ENCODE measurements at places on chromosomes 5 and 9.

GRCh38 chr5:154900066-154900465 lies 37.9 kb downstream of the GEMIN5 start:
- DNase-seq, result no peak

- no peak for DNase-seq
These were observed 3.7 kb upstream of the IFNB1 start for GRCh38 chr9:21081451-21081850.

- no peak for DNase-seq
These were observed 141.6 kb downstream of the BOD1 start for GRCh38 chr5:173474881-173475287.

- no peak for DNase-seq
These were observed 486.2 kb downstream of the DMAC1 start for GRCh38 chr9:7313389-7313788.

DNA sequence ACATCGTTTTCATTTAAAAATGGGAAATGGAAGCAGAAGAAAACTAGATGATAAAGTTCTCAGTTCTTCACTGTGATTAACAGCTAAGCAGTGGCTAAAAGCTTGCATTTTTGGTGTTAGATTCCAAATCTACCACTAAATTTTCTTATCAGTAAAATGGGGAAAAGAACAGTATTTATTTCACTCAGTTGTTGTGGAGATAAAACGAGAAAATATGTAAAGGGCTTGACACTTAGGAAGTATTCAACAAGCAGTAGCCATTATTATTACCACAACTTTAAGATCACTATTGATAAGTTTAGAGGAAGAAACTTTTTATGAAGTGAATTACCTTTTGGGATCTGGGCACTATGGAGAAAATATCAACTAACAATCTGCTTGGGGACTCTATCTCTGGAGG lies 4.5 kb downstream of the STOM start:
- DNase-seq, result no peak

- no peak for DNase-seq
These were observed 33.0 kb upstream of the SLC1A3 start for GRCh38 chr5:36573438-36573837.

DNA sequence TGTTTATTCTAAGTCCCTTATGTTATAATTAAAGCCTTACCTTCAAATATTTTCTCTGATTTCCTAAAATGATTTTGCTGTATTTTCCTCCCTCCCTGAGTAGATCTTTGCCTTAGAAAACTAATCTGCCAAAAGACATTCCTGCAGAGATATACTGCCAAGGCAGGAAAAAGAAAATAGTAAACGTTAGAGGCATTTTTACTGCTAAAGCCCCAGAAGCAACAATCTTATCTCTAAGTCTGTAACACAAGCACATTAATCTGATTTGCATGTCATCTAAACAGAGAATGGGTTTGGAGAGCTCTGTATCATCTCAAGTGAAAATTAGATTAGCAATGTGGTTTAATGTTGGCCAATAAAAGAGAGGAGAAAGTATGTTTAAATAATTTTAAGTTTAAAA lies 847.7 kb downstream of the MAT2B start:
- DNase-seq, result no peak

DNA sequence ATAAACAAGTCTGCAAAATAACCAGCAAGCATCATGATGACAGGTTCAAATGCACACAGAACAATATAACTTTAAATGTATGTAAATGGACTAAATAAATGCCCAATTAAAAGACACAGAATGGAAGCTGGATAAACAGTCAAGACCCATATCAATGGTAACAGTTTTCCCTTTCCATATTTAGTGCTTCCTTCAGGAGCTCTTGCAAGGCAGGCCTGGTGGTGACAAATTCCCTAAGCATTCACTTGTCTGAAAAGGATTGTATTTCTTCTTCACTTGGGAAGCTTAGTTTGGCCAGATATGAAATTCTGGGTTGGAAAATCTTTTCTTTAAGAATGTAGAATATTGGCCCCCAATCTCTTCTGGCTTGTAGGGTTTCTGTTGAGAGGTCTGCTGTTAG lies 120.2 kb upstream of the RASA1 start:
- DNase-seq, result no peak

GRCh38 chr5:38979535-38979934 lies 94.7 kb downstream of the RICTOR start:
- no peak for DNase-seq

DNA sequence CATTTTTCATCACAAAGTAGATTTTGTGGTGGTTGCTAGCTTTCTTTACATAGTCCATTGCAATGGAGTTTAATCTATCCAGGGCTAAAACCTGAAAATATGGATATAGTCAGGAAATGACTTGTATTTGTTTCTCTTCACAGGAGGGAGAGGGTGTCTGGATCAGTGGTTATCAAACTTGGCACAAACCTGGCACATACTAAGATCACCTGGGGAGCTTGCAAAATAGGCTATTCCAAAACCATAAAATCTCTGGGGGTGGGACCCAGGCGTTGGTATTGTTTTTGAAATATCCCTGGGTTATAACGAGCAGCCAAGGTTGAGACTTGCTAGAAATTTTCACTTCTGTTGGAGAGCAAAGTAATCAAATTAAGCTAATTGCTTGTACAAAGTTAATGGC lies 179.9 kb downstream of the PCSK1 start:
- no peak for DNase-seq

GRCh38 chr9:6896562-6896961 lies 138.8 kb downstream of the KDM4C start:
- no peak for DNase-seq

DNA sequence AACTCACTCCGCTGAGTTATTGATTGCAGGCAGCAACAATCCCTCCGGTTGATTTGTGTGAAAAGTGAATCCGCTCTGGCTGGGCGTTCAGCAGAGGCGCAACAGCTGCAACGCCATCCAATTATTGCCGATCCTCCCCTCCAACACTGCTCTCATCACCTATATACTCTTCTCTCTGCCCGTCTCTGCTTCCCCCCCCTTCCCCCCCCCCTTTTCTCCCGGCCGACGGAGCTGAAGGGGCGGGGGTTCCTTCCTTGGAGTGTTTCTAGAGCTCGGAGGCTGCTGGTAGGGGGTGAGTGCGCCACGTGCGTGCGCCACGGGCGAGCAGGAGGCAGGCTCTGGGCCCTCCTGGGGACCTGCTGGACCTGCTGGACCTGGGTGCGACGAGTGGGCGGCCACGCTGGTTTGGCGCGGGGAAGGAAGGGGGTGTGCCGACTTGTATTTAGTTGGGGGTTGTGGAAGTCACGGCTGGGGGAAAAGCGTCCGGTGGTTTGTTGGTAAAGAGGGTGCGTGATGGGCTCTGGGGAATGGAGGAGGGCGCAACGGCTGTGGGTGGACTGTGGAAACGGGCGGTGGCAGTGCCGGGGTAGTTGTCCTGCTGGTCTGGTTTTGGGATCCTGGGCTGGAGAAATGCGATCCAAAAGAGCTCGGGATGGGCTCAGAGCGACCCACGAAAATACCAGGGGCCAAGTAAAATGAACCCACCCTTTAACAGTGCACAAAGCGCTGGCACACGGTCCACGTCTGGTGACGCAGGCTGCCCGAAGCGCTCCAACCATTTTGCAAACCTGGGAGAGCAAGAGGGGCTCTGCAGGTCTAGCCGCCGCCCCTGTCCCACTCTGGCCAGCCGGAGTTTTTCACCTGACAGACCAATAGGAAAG lies 6.4 kb upstream of the MEF2C start:
- DNase-seq, result peak; percentile 59

DNA sequence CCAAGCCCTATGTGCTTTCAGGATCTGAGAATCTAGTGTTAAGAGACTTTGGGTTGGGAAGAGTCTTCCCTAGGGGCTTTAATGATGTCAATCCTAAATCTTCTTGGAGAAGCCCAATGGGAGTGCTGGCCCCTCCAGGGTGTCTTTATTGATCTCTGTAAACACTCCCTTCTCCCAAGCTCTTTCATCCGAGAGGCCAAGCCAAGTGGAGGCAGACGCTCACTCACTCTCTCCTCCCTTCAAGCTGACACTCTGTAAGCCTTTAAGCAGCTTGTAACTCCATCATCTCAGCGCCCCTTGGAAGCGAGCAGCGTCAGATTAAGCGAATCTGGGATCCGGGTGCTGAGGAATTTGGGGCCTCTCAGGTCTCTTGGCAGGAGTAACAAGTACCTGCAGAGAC lies 37.7 kb downstream of the SPARC start:
- DNase-seq, result no peak

DNA sequence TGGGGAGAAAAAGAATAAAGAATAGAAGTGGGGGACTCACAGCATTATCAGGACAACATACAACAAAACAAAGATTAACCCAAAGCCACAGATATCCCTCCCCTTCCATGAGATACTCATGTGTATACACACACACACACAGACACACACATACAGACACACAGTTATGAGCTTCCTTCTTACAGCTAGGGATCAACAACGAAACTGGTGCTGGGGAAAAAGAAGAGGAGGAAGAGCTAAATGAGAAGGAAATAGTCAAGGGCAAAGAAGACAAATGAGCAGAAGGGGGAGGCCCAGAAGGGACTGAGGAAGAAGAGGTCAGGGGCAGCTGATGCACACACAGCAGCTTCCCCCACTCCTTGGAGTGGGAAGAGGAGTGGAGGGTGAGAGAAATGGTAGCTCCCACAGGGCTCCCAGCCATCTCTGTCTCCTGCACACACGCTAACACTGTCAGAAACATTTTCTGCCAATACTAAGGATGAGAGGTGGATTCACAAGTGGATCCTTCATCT lies 66.2 kb downstream of the SIL1 start:
- DNase-seq, result no peak

- no peak for DNase-seq
These were observed 125.7 kb downstream of the FBN2 start for GRCh38 chr5:128412145-128412930.

GRCh38 chr9:6552498-6553121 lies 92.9 kb downstream of the GLDC start:
- DNase-seq, result no peak
